ENCODE measurements at places on chromosomes 7 and 10.

DNA sequence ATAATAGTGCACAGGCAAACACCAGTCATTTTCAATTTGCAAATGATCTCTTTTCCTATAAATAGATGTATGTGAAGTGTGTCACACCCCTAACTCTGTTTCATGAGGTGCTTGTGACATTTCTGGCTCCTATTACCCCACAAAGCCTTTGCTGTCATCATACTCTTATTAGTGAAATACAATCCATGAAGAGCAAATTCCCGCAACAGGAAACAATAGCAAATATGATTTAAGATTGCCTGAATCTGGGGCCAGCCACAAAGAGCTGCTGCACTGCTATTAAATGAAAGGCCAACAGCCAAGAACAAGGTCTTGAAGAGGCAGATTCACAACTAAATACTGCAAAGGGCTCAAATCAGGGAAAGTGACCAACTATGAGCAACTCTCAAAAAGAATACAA is 96.3 kb upstream of the CAV2 start:
- no peak for DNase-seq

DNA sequence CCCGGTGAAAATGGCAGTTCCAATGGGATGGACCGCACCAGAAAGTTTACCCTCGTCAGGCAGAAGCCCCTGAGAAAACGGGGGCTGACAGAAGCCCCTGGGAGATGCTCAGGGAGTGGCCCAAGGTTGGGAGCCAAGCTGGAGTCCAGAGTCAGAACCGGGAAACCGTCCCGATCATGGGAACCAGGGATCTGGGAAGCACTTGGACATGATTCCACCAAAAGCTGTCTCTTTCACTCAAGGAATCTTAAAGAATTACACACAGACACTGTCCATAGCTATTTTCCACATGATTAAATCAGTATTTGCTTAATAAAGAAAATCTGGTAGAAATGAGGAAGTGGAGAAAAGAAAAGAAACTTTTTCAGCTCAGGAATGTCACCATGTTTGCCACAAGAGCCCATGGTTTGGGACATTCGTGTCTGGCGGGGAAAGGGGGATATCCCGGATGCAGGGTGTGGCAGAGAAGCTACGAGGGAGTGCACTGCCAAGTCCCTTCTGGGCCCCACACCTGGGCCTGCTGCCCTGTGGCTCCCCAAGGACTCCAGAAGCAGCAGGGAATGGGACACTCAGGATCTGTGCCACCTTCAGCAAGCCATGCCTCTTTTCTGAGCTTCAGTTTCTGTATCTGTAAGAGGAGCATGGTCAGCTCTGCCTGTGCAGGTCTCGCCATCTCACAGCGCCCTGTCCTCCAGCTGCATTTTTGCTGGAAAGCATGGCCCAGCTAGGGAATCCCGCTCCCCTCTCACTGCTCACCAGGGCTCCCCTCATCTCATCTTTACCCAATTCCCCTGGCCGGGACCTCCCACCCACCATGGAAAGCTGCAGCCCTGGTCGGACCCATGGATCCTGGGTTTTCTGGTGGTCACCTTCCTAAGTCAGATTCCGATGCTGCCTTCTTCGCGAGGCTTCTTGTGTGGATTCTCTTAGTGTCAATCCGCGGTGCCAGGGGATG is 225.1 kb upstream of the GRB10 start:
- no peak for DNase-seq

GRCh38 chr10:126349676-126350075 is 38.6 kb downstream of the ADAM12 start:
- DNase-seq = no peak

DNA sequence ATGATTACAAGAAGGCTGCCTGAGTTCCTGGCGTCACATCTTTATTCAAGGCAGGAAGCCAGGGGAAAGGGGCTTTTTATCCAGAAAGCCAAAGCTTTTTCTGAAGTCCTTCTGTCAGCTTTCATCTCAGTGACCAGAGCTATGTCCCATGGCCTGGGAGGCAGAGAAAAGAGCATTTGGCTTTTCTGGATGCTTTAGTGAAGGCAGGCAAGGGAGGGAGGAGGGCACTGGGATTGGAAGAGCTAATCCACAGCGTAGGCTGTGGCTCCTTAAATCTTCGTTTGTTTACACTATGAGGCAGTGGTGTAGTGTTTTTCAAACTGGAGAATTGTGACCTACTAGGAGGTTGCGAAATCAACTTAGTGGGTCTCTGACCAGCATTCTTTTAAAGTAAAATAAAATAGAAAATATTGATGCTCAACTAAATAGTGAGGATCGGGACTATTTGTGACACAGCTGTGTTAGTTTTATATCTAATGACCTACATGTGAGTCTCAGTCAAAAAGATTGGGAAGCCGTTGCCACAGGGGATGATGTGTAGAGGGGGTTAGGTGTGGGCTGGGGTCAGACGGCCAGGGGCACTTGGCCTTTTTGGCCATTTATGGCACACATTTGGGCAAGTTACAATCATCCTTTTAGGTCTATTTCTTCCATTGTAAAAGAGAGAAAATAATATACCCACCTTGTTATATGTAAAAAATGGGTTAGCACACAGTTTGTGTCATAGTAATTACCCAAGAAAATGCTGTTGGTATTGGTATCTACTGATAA is 14.1 kb downstream of the CRYGN start:
- DNase-seq = peak; percentile 90
